ENCODE measurements at places on chromosomes 5 and 9.

- no peak for DNase-seq
These were observed 102.9 kb upstream of the LRRTM2 start for GRCh38 chr5:138978080-138978479.

DNA sequence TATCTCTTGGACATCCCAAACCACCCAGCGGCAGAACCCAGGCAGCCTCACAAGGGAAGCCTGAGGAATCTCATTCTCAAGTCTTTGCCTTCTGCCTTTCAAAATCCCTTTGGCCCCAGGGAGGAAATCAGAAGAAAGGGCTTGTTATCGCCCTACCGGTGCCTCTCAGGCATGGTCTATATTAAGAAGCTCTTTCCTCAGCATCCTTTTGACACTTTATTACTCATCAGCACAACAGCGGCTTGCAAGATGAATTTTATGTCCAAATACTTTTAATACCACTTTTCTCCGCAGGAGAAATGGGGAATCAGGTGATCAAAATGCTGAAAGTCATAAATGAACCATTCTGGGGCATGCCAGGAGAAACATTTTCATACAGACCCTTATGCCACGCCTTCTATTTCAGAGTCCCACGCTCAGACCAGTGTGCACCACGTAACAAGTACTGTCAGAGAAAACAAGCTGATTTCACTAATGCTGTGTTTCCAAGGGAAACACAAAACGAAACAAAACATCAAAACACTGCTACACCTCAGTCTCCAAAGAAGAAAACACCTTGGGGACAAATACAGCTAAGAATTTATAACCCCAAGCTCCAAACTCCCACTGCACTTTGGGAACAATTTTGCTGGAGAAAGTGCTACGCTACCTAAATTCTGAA, 30.0 kb downstream of the RAPGEF1 start:
- DNase-seq, result no peak

GRCh38 chr9:104984121-104984520, 56.2 kb upstream of the ABCA1 start:
- DNase-seq, result no peak

GRCh38 chr5:129656952-129657351, 90.9 kb upstream of the MINAR2 start:
- DNase-seq, result no peak

GRCh38 chr9:85510830-85511504, 230.8 kb downstream of the AGTPBP1 start:
- no peak for DNase-seq

- DNase-seq, result no peak
These were observed 69.7 kb downstream of the FAM114A2 start for GRCh38 chr5:153968761-153969562.

- DNase-seq, result no peak
These were observed 71.6 kb downstream of the GCNT1 start for GRCh38 chr9:76530458-76531110.

GRCh38 chr5:125987677-125988255, 435.4 kb upstream of the GRAMD2B start:
- DNase-seq, result no peak

DNA sequence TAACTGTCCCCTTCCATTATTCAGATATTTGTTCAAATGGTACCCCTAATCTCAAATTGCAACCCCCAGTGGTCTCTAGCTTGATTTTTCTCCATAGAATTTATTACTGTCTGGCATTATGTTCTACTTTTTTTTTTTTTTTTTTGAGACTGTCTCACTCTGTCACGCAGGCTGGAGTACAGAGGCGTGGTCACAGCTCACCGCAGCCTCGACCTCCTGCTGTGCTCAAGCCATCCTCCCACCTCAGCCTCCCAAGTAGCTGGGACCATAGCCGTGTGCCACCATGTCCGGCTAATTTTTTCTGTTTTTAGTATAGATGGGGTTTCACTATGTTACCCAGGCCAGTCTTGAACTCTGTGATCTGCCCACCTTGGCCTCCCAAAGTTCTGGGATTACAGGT, 2.0 kb upstream of the REEP5 start:
- DNase-seq, result no peak

DNA sequence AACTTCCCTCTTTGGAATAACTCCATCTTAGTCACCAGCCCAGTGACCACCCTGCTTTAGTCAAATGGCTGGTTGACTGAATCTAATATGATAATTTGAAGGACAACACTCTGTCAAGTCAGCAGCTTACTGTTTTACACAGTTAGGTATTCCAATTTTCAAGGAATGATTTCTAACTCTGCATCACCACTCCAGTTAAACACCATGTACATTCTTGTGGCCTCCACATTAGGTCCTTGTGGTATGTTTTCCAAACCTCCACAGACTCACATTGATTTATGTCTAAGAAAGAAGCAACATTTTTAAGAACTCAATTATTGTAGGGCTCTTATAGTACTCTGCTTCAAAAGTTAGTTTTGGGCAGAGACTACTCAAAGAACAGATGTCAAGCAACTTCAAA, 110.7 kb downstream of the TLE1 start:
- DNase-seq, result no peak

DNA sequence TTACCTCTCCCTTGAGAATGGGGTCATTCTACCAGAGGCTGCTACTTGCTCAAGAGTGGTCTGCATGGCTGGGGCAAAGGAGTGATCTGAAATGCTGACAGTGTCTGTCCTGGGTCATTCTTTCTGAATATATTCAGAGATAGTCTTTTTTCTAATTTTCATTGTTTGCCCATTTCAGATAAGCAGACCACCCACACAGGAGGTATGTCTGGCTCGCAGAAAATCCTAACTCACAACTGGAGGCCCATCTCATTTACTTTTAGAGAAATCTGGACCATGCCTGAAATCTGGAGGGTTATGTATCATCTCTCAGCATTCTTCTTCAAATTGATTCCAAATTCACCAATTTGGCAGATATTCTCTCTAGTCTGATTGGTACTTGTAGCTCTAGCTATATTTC, 227.6 kb downstream of the SEC61B start:
- DNase-seq, result no peak

DNA sequence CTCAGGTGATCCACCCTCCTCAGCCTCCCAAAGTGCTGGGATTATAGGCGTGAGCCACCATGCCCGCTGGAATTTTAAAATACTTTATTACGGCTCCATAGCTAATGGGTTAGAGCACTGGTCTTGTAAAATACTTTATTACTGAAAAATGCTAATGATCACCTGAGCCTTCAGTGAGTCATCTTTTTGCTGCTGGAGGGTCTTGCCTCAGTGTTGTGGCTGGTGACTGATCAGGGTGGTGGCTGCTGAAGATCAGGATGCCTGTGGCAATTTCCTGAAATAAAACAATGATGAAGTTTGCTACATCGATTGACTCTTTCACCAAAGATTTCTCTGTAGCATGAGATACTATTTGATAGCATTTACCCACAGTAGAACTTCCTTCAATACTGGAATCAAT, 26.0 kb upstream of the GNE start:
- no peak for DNase-seq

DNA sequence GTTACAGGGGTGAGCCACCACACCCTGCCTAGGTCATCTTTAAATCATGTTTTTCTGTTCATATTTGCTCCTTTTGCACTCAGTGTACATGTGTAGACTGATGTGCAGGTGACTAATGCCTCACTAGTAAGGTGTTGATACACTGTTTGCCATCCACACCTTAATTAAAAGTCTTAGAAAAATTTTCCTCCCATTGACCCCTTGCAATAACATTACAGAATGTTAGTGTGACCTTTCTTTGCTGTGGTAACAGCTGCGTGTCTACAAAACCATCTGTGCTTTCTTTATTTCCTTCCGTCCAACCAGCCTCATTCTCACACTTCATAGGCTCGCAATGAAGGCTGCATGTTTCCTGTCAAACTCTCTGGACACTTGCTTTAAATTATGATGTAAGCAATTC, 6.6 kb upstream of the CEMIP2 start:
- DNase-seq, result no peak

- peak; percentile 71 for DNase-seq
These were observed at the start of gene ARHGEF37 for GRCh38 chr5:149581192-149581861. Gene ARHGEF37 (plus strand): TSS chr5:149581498. CDS start chr5:149597770, 16,272 bp downstream.

- no peak for DNase-seq
These were observed 202.1 kb downstream of the DEPDC1B start for GRCh38 chr5:60497706-60498500.

DNA sequence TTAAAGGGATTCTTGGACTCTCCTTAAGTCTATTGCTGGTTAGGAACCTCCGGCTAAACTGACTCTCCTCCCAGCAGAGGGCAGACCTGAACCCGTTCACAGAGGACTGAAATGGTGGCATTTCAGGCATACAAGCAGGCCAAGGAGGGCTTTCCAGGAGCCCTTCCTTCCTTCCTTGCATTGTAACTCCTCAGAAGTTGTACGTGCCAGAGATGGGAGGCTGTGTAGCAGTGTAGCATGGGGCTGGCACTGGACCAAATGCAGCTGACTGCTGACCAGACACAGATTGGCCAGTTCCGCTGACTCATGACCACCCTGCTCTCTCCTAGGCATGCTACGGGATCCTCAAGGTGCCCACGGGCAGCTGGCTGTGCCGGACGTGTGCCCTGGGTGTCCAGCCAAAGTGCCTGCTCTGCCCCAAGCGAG, 36.4 kb downstream of the JADE2 start:
- no peak for DNase-seq

- DNase-seq, result no peak
These were observed 71.3 kb upstream of the OLFM1 start for GRCh38 chr9:135016037-135016640.

DNA sequence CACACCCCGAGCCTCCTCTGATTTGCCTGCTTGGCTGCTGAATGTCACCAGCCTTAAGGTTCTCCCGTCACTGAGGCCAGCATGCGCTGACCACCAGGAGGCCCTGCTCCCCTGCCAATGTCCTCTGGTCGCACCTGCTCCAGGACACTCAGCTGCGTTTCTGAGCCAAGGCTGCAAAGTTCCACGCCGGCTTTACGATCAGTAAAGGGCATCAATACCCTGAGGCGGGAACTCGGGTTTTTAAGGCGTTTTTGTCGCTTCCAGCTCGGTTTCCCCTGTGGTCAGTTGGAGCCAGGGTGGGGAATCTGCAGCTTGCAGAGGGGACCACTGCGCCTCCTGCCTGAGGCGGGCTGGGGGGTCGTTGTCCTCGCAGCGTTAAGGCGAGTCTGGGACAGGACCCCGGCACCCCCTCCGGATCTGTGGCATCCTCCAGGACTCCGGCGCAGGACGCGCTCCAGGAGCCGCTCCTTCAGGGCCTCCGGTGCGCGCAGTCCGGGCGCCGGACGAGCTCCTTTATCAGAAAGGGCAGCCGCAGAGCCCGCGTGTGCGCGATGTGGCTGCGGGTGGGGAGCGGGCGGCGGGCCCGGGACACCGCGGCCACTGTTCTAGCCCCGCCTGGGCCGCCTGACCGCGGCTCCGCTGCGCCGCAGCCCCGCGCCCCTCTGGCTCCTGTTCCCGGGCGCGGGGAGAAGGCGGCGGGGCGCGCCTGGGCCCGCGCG, 24.1 kb upstream of the FLT4 start:
- DNase-seq, result no peak

DNA sequence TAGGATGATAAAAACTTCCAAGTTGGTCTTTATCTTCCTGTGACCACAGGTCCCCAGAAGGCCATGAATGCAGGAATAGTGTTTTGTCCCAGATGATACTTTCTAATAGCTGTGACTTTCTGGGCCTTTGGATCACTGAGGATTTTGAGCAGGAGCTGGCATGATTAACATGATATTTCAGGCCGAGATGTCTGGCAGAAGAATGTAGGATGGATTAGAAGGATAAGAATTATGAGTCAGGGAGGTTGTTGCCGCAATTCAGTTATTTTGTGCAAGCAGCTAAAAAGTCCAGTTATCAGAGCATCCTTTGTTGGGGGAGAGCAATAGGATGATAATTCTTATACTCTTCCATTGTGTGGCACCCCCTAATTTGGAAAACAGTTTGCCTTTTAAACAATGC, 189.7 kb downstream of the PSAT1 start:
- no peak for DNase-seq

- no peak for DNase-seq
These were observed 34.9 kb upstream of the STOM start for GRCh38 chr9:121404906-121405305.

DNA sequence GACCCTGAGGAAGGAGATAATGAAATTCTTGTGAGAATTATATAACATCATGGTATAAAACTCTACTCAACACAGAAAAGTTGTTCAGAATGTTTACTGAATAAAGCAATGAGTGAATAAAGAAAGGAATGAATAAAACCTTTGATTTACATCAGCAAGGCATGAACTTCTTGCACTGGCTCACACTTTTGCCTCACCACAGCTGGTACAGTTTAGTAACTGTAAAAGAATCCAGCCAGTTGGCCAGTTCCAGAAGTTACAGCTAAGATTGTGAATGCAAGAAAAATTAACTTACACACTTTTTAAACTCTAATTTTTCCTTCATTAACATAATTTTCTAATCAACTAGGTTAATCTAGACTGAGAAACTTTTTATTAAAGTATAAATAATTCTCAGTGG, 490.9 kb downstream of the NFIB start:
- DNase-seq, result no peak

GRCh38 chr9:25537808-25538207, 140.4 kb downstream of the TUSC1 start:
- DNase-seq, result no peak

DNA sequence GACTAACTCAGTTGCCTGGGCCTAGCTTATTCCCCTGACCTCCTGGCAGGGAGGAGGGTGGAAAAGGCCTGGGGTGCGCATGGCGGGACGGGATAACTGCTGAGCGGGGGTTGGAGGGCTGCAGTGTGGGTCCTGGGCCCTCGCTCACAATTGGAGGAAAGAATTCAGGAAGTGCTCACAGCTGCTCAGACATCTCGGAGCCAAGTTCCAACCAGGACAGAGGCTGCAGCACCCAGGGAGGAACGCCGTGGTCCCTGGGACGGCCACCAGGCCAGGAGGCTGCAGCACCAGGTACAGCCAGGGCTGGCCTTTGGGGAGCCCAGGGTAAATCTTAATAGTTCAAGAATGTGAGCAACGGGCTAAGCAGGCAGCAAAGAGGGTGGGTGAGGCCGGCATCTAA, at the start of gene SPAAR:
TSS of gene SPAAR (plus strand) at position 217 of the 400 bp plus-strand sequence. CDS start 974 bp downstream, outside the sequence.
- no peak for DNase-seq

DNA sequence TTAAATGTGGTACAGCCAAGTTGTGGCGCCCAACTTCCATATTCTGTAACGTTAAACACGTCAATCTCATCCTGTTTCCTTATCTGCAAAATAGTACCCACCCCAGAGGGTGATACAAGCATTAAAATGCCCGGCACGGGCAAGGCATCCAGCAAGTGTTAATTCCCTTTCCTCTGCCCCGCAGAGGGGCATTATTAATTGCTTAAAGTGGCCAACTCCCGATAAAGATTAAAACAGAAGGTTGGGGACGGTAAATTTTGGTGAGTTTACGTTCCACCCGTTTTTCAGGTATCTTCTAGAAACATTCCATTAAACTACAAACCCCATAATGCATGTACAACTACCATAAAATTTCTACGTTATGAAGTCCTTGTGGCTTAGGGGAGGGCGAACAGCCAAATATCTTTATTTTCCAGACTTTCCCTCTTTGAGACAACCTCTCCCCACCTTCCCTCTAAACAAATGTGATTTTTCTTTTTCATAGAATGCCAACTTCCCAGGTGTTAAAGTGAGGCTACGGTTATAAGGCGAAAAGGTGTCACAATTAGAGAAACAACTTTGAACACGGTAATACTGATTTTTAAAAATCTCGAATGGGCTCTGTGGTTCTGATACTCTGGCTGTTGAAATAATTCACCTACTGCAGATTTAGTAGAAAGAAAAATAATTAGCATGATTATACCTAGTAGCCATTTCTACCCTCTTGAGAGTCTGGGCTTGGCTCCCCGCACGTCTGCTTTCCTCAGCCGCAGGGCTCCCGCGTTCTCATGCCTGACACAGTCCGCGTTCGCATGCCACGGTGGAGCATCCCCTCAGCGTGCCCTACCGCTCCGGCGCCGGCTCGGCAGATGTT, 1.2 kb upstream of the GPBP1 start:
- no peak for DNase-seq
